ENCODE measurements at places on chromosomes 6 and 20.

GRCh38 chr6:148831531-148831930 is 84.7 kb downstream of the UST start:
- no peak for DNase-seq

GRCh38 chr20:36818861-36819260 is 45.3 kb upstream of the DSN1 start:
- no peak for DNase-seq

GRCh38 chr6:26028212-26028745 is 59.0 kb upstream of the HFE start:
- DNase-seq: no peak

- no peak for DNase-seq
Measured at GRCh38 chr6:168181316-168181715, 102.3 kb upstream of the FRMD1 start.

GRCh38 chr20:19750907-19751636 is 7.0 kb upstream of the RIN2 start:
- peak; percentile 24 for DNase-seq

DNA sequence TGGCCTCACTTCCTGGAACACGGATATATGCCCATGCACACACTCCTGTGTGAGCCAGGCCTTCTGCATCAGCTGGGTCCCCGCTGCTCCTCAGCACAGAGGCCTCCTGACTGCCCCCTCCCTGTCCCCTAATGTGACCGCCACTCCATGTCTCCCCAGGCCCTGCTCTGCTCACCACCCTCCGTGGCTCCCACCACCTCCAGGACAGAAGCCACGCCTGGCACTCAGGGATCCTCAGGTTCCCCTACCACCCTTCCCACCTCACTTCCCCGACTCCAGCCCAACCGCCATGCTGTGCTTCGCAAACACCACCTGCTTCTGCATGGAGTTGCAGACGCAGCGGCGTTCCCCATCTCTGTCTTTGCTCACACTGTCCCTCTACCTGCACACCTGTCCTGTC is 4.3 kb upstream of the SRC start:
- no peak for DNase-seq

DNA sequence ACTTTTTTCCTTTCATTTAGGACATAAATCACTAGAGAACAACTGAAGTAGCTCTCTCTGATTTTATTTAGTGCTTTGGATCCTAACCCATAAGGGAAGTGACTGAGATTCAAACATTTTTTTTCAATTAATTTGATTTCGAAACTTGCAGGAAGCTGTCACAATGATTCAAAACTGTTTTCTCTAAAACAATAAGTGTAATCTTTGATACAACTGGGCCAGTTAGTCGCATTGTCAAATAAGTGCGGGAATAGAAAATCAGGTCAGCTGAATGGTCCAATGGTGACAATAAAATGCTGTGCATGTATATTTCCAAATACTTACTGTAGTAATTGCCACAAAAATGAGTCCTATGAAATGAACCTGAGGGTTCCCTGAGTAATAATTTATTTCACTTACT is 930.8 kb downstream of the TFAP2A start:
- no peak for DNase-seq

- no peak for DNase-seq
Measured at GRCh38 chr20:8434326-8434876, 302.3 kb downstream of the PLCB1 start.

- no peak for DNase-seq
Measured at GRCh38 chr6:30443657-30444450, 45.5 kb upstream of the HLA-E start.

GRCh38 chr20:41316051-41316450 is 1.5 kb downstream of the ZHX3 start:
- no peak for DNase-seq

DNA sequence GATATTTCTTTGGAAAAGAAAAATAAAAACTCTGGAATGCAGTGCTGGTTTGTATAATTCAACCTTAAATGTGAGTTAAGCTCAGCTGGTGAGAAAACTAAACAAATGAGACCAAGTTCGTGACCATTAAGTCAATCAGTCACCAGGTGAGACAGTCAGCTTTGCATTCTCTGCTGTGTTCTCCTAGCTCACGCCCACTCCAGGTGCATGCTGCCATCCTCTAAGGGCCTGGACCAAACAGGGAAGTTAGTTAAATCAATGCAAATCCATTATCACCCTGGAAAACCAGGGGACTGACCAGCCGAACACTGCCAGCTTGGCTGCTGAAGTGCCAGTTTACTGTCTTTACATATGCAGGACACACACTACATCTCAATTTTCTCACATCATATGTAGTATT is 7.2 kb downstream of the TPBG start:
- DNase-seq: no peak

DNA sequence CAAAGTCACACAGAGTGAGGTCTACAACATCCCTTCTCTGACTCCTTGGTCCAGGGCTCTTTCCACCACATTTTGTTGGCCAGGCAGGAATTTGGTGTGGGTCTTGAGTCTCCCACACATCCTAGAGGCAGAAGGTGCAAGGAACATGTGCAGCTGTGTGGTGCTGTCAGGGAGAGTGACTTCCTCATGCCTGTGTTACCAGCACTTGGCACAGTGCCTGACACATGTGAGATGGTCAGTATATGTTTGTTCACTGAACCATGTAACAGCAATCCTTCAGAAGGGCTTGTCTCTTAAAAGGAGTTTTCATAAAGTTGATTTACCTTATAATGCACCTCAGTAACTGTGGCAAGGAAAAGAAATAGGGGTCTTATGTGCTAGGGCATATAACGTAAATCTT is 168.5 kb downstream of the CDC5L start:
- DNase-seq: no peak

DNA sequence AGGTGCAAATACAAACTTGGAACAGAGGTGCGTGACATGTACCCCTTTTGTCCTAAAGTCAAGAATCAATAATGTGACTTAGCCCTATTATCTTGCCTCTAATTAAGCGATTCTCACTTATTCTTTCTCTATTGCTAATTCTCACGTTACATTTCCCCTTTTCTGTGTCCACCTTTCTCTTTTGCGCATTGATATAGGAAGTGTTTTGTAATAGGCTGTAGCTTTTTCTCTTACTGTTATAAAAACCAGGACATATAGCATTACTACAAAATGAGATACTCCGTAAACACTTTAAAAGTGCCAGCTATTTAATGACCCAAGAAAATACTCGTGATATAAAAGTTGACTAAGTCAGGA is 669 bp upstream of the TMEM30A start:
- DNase-seq: peak; percentile 44

DNA sequence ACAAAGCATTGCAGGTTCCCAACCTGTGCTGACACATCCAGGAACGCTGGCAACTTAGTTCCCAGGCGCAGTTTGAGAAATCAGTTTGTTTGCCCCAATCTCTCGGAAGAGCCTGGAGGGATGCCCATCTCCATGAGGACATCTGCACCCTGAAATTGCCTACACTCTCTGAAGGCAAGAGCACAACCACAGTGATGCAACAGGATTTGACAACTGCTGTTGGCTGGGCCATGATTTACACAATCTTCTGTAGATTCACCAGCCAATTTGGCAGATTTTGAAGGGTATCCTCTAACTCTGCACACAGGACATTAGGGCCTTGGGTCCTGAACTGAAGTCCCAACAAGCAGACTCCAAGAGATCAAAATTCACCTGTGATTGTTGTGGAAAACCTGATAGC is 3.4 kb downstream of the APMAP start:
- no peak for DNase-seq

DNA sequence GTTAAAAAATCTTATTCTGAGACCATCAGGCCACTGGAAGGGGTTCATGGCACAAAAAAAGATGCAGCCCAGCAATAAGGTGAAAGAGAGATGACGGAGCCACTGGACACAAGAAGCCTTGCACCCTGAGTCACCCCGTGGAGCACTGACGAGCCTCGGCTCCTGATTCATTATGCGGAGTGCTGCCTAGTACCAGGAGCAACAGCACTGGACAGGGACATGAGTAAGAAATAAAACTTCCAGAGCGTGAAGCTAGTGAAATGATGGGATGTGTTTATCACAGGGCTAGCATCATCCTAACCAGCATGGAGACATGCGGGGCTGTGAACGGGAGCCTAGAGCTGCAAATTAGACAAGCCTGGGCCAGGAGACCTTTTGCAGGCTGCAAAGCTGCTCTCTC is 53.3 kb downstream of the RNASET2 start:
- no peak for DNase-seq

DNA sequence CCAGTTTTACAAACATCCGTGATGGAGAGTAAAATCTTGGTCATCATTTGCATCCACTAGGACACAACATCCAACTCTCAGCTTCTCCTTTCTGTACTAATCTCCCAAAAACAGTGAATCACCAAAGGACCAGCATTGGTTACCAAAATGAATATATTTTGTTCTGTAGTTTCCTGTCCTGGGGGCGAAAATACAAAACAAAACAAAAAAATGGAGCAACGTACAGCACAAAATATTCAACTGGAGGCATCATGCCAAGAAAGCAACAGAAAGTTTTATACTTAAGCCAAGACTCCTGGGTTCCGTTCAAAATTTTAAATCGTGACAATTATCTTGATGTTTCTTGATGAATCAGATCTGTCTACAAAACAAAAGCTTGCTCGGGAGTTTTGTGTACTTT is 126.6 kb upstream of the CCDC28A start:
- no peak for DNase-seq

DNA sequence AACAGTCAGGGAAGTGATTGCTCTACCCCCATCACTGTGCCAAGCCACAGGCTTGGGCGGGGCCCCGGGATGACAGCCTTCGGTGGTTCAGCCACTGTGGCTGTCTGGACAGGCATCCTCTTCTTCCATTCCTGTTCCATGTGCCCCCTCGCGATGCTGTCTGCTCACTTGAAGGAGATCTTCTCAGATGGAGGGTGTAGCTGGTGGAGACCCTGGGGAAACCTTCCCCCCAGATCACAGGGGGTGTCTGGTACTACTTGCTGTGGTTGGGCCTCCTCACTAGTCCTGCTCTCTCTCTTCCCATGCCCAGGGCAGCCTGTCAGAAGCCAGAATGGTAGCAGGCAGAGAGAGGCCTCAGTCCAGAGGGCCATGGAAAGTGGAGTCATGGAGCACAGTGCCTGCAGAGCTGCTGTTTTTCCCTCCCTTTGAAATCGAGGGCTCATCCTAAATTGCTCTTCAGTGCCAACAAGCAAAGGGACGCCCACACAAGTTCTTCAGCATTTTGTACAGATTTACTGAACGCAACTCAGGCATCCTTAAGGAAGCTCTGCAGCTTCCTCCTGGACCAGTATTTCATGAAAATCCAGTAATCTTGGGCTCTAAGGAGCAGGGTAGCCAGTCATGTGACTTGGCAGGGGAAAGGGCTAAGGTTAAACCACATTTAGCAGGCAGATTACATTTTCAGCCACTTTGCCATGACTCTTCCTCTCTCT is 326.6 kb downstream of the ZFAND3 start:
- no peak for DNase-seq

DNA sequence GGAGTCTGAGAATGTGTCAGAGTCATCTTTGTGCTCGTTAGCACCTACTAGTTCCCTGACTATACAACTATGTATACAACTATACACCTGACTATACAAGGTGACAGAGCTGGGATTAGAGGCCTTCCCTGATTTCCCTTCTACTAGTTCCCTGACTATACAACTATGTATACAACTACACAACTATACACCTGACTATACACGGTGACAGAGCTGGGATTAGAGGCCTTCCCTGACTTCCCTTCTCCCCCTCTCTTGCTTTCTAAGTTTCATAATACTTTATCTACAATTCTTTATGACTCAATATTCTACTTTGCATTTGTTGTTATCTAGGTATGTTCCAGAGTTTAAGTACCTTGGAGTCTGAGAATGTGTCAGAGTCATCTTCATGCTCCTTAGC is 68.0 kb downstream of the HS3ST5 start:
- DNase-seq: no peak

GRCh38 chr20:63264519-63264918 is 8.1 kb upstream of the ARFGAP1 start:
- no peak for DNase-seq

GRCh38 chr6:23212398-23212797 is 643.0 kb downstream of the HDGFL1 start:
- no peak for DNase-seq

DNA sequence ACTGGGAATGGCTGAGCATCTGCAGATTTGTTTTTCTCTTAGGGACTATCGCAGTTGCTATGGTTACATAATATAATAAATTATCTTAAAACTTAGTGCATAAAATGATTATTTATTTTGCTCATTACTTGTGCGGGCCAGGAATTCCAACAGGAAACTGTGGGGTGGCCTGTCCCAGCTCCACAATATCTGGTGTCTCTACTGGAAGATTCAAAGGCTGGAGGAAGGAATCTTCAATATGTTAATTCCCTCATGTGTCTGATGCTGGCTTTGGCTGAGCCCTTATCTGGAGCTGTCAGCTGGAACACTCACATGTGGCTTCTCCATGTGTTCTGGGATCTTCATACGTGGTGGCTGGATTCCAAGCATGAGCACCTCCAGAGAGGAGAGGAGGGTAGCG is 23.9 kb upstream of the B3GAT2 start:
- DNase-seq: no peak

DNA sequence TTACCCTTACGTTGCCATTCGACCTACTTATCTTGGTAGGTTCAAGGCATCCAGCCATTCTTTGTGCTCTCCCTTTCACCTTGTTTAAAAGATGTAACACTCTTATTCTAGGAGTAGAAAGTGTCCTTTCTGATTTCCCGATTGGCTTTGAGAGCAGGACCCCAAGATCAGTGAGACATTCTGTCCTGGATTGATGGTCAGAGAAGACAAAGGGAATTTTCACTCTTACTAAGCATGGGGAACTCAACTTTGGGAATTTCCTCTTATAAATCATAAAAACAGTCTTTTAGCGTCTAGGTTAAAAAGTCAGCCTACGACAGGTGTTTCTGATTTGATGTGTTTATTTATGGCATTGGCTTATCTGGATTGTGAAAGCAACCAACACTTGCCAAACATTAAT is 2.8 kb upstream of the AARS2 start:
- DNase-seq: no peak

DNA sequence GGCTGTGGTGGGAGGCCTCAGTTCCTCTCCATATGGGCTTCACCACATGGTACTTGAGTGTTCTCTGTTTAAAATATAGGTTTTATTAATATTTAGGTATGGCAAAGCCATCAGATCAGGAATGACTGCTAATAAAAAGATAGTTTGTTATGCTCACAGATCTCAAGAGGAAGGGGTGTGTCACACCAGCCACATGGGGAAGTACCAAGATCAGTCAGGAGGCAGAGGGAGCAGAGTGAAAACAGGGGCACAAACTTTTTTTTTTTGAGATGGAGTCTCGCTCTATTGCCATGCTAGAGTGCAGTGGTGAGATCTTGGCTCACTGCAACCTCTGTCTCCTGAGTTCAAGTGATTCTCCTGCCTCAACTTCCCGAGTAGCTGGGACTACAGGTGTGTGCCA is 92.1 kb upstream of the GCM1 start:
- no peak for DNase-seq

- no peak for DNase-seq
Measured at GRCh38 chr20:48350313-48350988, 477.3 kb downstream of the PREX1 start.

DNA sequence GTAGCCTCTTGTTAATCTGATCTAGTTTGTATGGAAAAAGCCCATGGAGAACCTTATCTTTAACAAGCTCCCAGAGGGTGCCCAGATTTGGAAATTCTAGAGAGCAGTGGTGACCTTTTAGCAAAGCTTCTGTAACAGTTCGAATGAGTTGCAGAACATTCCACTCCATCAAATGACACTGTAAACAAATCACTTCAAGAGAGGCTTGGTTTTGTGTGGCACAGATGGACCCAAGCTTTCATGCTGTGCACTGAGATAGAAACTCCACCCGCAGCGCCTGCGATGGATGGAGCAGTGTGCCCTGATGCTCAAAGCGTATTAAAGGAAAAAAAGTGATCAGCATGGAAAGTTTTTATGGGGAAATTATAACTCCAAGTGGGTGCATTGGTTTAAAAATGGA is 55.1 kb upstream of the ISM1 start:
- no peak for DNase-seq

- DNase-seq: no peak
Measured at GRCh38 chr6:112330879-112331265, 16.3 kb upstream of the RFPL4B start.
